ENCODE measurements at places on chromosomes 2 and 18.

GRCh38 chr18:7821784-7822183, 254.7 kb downstream of the PTPRM start:
- no peak for DNase-seq

- no peak for DNase-seq
These were observed 2.7 kb upstream of the HSBP1L1 start for GRCh38 chr18:79961527-79962291.

DNA sequence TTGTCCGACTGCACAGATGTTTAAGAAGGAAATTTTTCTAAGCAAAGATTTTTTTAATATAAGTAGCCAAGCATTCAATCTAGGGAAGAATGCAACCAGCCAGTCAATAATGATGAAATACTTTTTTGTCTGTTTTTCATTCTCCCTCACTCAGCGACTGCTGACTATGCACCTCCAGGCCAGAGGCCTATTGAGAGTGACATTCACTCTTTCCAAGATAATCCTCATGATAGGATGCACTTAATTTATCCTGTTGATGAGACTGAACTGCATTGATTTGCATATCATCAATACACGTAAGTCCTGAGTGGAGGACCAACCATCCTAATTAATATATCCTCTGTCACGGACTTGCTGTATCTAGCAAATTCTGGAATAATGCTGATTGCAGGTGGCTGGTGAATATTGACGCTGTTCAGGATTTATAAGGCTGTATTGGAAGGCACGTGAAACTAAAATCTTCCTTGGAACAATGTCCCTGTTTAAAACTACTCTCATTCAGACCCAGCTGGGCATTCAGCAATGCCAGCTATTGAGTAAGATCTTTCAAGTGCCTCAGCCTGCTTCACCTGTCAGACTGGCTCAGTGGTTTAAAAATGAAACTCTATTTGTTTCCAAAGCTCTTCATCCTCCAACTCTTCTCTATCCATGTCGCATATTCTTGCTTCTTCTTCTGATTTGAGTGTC, 142.2 kb downstream of the MAP2 start:
- no peak for DNase-seq

DNA sequence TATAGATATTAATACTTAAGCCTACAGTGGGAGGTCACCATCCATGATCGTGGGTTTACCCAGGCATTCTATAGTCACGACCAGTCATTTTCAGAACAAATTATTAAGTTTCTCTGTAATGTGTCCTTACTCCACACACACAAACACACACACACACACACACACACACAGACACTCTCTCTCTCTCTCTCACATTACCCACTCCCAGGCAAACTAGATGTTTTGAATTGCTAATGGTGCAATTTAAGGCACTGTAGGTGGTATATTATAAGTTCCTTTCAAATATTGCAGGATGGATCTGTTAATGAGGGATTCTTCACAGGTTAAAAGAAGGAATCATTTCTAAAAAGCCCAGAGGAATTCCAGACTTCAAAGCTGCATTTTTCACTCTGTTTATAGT, 657.8 kb downstream of the MBD2 start:
- no peak for DNase-seq

GRCh38 chr2:201363857-201364560, 6.9 kb upstream of the FLACC1 start:
- DNase-seq: no peak

GRCh38 chr2:38727661-38728060, 23.5 kb downstream of the SRSF7 start:
- DNase-seq: no peak

- no peak for DNase-seq
These were observed 30.6 kb downstream of the GNAL start for GRCh38 chr18:11719621-11720020.

DNA sequence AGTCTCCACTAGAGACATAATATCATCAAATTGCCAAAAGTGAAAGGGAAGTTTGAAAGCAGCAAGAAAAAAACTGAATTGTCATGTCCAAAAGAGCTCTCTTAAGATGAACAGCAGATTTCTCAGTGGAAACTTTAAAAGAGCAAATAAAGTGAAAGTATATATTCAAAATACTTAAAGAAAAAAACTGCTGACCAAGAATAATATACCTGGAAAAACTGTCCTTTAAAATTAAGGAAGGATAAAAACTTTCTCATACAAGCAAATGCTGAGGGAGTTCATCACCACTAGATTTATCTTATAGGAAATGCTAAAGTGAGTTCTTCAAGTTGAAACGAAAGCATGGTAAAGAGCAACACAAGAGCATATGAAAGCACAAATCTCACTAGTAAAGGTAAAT, 83.3 kb upstream of the SCN1A start:
- DNase-seq: no peak

DNA sequence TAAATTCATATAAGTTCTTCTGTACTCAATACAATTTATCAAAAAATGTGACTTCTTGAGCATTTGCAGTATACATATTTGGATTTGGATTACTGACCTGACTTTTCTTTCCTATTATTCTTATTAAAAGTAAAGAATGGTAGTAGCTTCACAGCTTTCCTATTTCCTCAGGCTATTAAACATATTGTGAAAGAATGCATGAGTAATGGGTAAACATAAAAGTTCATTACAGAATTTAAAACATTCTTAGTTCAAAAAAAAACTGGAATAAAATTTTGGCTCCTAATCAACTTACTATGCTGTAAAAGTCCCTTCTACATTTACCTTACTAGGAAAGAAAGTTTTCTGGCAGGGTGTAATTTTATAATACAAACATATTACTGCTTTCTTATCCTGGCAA, 27.3 kb upstream of the C2orf66 start:
- DNase-seq: no peak

DNA sequence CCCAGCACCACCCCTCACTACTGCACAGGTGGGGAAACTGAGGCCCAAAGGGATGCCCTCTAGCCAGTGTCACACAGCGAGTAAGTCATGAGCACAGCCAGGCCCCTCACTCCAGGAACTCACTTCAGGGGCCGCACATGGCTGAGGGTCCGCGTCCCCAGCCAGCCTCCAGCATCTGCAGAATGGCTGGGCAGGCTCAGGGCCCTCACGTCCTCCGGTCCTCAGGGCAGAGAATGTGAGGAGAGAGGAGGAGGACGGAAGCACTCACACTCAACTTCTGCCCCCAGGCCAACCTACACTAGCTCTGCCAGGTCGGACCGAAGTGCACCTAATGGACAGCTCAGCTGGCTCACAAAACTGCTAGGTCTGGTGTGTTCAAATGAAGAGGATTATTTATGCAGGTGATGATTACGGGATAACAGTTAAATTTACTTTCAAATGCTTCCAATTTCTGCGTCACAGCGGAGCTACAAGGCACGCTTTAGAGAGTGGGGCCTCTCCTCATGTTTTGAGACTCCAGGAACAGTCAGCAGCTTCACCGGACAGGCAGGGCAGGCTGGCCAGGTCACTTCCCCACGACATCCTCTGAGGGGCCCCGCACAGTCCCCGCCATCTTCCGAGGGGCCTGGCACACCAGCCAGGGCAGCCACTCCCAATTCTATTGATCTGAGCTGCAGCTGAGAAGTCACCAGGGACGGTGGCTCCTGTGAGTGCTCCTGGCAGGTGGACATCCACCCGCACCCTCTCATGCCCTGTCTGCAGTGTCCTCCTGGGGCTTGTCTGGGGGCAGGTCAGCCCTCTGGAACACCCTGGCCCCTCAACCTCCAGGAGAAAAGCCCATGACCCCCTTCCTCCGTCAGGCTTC, 26.5 kb downstream of the KIF1A start:
- no peak for DNase-seq

DNA sequence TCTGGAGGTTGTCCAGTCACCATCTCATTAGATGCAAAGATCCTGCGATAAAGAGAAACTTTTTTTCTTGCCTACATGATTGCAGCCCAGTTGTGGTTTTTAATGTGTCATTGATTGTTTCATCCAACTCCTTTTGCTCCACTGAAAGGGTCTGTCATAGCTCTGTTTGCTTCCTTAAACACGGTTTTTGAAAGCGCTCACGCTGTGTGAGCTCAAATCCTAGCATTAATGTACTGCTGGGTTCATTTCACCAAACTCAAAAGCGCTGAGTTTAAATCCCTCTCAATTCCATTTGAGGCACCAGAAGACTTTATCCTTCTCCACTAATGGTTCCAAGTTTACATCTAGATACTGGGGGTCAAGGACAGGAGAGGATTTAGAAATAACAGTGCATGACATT, 53.6 kb downstream of the CDK15 start:
- DNase-seq: no peak

DNA sequence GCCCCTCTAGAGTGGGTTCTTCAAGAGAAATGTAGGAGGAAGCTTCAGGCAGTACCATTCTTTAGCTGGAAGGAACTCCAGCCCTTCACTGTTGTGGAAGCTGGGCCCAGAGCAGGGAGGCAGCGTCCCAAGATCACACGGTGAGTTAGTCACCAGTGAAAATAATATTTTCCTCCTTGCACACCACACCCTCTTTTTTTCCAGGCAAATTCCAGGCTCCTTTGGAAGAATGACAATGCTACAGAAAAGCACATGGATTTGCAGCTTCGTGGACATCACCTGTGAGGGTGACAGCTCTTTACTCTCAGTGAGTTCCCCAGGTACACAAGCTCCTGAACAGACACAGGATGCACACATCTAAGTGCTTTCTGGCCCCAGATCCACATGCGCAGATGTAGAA, 157.1 kb downstream of the COL6A3 start:
- DNase-seq: no peak

DNA sequence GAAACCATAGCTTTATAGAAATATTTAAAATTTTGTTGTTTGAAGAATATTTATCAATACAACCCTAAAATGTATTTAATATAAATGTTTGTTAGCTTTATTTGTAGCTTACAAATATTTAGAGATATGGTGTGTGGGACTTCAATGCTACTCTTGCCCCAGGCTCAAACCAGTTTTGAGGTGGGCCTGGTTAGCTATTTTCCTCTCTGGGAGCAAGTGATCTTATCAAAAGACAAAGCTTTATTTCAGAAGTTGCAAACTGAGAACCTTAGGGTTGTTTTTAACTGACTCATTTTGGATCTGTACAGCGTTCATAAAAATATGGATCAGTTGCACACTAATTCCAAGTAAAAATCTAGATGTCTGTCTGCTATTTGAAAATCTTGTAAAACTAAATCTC, 563.6 kb upstream of the CDH2 start:
- DNase-seq: no peak

DNA sequence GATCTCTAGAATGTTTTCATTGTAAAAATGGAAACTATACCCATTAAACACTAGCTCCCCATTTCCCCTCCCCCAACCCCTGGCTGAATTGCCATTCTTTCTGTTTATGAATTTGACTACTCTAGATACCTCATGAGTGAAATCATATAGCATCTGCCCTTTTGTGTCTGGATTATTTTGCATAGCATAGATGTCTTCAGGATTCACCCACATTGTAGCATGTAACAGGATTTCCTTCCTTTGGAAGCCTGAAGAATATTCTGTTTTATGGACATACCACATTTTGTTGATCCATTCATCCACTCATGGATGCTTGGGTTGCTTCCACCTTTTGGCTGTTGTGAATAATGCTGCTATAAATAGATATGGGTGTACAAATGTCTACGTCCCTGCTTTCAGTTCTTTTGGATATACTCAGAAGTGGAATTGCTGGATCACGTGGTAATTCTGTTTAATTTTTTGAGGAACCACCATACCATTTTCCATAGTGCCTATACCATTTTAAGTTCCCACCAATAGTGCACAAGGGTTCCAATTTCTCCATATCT, 7.7 kb upstream of the ASB1 start:
- DNase-seq: no peak

DNA sequence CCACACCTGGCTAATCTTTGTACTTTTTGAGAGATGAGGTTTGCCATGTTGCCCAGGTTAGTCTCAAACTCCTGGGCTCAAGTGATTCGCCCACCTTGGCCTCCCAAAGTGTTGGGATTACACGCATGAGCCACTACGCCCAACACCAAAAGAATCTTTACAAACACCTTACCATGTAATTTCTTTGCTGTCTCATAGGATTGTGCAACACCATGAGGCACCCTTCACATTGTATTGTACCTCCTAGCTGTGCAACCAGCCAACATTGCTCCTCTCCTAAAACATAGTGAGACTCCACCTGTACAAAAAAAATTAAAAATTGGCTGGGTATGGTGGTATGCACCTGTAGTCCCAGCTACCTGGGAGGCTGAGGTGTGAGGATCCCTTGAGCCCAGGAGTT, 3.1 kb upstream of the MFSD6 start:
- DNase-seq: no peak

DNA sequence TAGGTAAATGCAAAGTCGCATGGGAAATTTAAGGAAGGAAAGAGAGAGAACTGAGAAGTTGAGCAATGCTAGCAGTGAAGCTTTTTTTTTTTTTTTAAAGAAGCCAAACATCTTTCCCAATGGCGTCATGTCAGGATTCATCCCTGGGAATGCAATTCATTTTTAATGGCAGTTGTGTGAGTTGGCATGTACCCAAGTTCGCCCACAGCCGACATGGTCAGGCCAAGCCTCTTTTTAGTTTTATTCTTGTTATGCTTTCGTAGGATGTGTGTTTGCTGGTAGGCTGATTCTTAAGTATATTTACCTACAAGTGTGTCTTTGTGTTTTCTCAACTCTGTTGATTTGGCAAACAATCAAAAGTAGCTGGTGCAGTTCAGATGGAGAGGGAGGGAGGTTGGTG, 127.6 kb upstream of the ITGA6 start:
- DNase-seq: no peak
